Keratinocyte (primary cell): ENCODE measurements at places on chromosomes 7 and 10. TPM values are rescaled to one million over a fixed set of nuclear protein-coding genes. Genes with fewer than 3 reads are reported as not detected.

Gene FAM13C
- polyA plus RNA-seq = 0.08 to 1.2 TPM (median 0.58 TPM) in 3 replicates

Gene NKX1-2
- 0.89 to 3.6 TPM (median 1.9 TPM) in 3 replicates for polyA plus RNA-seq

Gene RNF32
- polyA plus RNA-seq = 0.34 to 0.76 TPM (median 0.40 TPM) in 3 replicates

Gene SPRN
- 0.01 to 0.04 TPM (median 0.02 TPM) in 3 replicates for polyA plus RNA-seq

Gene OR2A5
- polyA plus RNA-seq = not detected in 3 replicates

Gene LDB3
- 0.01 TPM in 2 of 3 replicates, not detected in the other for polyA plus RNA-seq

Gene MEIG1
- 0.32 to 0.33 TPM in 2 of 3 replicates, not detected in the other for polyA plus RNA-seq

Gene ELOVL3
- polyA plus RNA-seq = 0.10 to 0.42 TPM (median 0.26 TPM) in 3 replicates

Gene PTF1A
- polyA plus RNA-seq = not detected in 3 replicates

Gene ARMC3
- not detected in 3 replicates for polyA plus RNA-seq

Gene DPP6
- not detected in 3 replicates for polyA plus RNA-seq

Gene ZNF804B
- not detected in 3 replicates for polyA plus RNA-seq

Gene NEBL
- 1.7 to 5.8 TPM (median 4.5 TPM) in 3 replicates for polyA plus RNA-seq

Gene PAPOLB
- not detected in 3 replicates for polyA plus RNA-seq

Gene LAMB1
- 74.1 to 97.9 TPM (median 79.8 TPM) in 3 replicates for polyA plus RNA-seq
